ENCODE measurements at places on chromosomes 6 and 20.

DNA sequence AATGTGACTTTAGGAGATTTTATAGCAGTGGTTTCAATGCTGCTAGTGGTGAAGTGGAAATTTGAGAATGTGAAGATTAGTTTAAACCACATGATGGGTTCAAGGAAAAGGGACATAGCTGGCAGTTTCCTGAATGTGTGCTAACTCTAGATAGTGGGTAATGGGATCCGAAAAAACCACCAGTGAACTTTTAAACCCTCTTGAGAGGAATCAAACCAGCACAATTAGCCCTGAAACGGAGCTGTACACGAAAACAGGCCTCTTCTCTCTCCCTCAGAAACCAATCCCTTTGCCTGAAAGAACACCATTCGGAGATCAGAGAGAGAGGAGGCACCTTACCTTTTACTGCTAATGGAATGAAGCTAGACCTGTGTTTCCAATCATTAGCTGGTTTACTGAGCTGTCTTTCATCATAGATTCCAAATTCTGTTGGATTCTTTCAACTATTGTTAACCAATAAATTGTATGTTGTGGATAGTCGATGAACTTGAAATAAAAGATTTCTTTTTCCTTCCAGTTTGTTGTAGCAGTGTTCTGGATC, 103.9 kb downstream of the AIG1 start:
- no peak for DNase-seq

- DNase-seq = peak; percentile 75
These were observed 16.2 kb upstream of the UBR2 start for GRCh38 chr6:42547407-42548329.

DNA sequence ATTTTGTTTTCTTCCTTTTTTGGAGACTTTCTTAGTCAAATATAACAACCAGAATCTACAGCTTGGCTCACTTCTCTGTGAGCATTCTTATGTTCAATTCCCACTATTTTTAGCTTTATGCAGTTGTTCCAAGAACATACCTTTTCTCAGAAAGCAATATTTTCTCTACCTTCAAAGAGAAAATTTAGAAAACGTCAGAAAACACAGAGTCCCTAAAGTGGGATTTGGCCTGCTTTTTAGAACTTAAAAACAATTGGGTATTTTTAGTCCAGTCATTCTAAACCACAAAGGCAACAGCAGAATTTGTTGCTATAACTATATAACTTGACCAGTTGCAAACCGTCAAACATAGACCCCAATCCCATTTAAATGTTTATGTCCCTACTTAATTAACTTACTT, 133.1 kb downstream of the MOXD1 start:
- no peak for DNase-seq

DNA sequence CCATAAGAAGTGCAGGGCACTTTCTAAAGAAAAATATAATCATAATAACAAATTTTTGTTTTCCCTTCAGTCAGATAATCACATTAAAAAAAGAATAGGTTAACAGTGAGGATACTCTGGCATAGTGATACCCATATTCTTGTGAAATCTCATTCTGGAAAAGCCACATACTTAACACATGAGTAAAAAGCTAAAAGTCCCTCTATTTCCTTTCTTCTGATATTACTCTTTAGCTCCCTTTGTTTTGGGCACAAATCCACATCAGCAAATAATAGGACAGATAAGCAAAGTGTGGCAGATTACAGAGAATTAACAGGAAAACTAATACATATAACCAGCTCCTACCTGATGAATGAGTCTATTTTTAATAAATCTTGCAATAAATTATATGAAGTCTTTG, 15.8 kb downstream of the SHPRH start:
- DNase-seq = no peak

- no peak for DNase-seq
These were observed 92.4 kb downstream of the SMOC2 start for GRCh38 chr6:168533414-168533813.
